ENCODE measurements at places on chromosomes 11 and 22. TPM values are rescaled to one million over a fixed set of nuclear protein-coding genes. Genes with fewer than 3 reads are reported as not detected.

DNA sequence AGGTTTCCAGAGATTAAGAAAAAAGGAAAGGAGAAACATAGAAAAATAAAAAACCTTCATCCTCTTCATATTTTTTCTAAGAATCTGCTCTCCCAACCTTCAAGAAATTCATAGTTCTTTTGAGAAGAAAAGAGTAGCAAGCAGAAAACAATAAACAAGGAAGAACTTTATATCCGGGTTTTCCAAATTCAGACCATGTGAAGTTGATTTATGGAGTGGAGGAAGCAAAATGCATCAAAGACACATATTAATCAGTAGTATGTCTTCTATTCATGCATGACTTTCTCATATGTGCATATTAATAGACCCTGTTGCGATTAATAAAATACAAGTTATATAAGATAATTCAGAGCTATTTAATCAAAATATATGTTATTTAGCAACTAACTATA lies 20.5 kb upstream of the CTSC start:
- no peaks in the 10 kb centered on the region for H3K36me3 ChIP-seq
- H3K27me3 ChIP-seq: no peaks in the 10 kb centered on the region
- H3K4me1 ChIP-seq: no peaks in the 10 kb centered on the region
- no peak overlapping the region for H3K4me3 ChIP-seq
- no peak for DNase-seq

GRCh38 chr11:76030968-76031590 lies 175.2 kb downstream of the WNT11 start:
- no peak for DNase-seq
- no peak overlapping the region for H3K4me3 ChIP-seq
- H3K4me1 ChIP-seq: no peaks in the 10 kb centered on the region
- no peak overlapping the region for H3K27ac ChIP-seq
- no peaks in the 10 kb centered on the region for H3K27me3 ChIP-seq

The ARHGAP20 gene
- total RNA-seq: not detected

The SHANK2 gene
- 16.9 TPM for total RNA-seq

- no peak for DNase-seq
- H3K4me1 ChIP-seq: no peaks in the 10 kb centered on the region
Measured at GRCh38 chr22:20586403-20586745, 79.0 kb downstream of the MED15 start.

DNA sequence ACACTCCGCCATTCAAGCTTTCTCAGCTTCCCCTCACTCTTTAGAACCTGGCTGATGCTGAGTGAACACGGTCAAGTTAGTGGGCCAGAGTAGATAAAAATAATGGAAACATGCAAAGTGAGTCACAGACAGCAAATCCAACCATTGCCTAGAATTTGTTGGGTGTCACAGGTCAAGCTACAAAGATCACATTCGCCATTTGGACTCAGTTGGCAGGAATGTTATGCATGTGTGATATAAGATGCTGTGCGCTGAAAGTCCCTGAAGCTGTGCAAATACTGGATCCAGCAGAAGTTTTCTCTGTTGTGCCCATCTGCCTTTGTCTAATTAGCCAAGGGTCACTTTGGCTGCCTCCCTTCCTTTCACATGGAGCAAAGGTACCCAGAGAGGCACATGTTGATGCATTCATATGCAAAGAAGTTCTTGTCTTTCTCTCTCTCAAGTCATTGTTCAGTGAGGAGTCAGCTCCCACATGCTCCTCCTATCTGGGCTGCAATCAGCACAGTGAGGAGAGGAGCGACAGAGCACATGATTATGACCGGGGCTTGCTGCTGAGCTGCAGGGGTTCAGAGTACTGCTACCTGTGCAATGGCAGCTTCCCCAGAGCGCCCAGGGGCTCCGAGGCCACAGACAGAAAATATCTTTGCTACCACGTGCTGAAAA lies 39.7 kb downstream of the FLI1 start:
- no peak for DNase-seq
- no peak overlapping the region for H3K27ac ChIP-seq
- H3K4me3 ChIP-seq: no peak overlapping the region
- H3K27me3 ChIP-seq: peaks cover 54% of the 10 kb centered on the region
- H3K4me1 ChIP-seq: no peaks in the 10 kb centered on the region

DNA sequence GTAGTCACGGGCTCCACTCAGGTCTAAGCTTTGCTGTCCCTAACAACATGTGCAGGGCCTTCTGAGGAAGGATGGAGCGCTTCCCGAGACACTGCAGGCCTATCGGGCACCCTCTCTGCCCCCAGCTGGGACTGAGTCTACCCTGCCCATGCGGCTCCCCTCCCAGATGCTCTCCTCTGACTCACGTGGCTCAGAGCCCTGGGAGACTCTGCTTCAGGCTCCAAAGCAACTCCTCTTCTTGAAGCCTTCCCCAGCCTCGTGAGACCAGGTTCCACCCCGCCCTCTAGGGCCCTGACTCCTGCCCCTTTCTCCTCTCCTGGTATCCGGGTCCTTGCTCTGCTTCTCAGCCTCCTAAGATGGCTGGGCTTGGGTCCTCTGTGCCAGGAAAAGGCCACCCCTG lies 28.4 kb upstream of the ARFGAP3 start:
- no peak overlapping the region for H3K27ac ChIP-seq
- H3K36me3 ChIP-seq: peaks cover 12% of the 10 kb centered on the region
- no peak for DNase-seq
- H3K27me3 ChIP-seq: no peaks in the 10 kb centered on the region
- no peak overlapping the region for H3K4me3 ChIP-seq

- no peak overlapping the region for H3K4me3 ChIP-seq
- H3K27ac ChIP-seq: 0 out of 2 replicates have a peak overlapping the region, but pooled peaks have one; percentile 13
- H3K36me3 ChIP-seq: peaks cover 5% of the 10 kb centered on the region
- H3K27me3 ChIP-seq: no peaks in the 10 kb centered on the region
- no peak for DNase-seq
- H3K4me1 ChIP-seq: peaks cover 21% of the 10 kb centered on the region
Measured at GRCh38 chr11:69089258-69089657, 40.5 kb downstream of the TPCN2 start.

DNA sequence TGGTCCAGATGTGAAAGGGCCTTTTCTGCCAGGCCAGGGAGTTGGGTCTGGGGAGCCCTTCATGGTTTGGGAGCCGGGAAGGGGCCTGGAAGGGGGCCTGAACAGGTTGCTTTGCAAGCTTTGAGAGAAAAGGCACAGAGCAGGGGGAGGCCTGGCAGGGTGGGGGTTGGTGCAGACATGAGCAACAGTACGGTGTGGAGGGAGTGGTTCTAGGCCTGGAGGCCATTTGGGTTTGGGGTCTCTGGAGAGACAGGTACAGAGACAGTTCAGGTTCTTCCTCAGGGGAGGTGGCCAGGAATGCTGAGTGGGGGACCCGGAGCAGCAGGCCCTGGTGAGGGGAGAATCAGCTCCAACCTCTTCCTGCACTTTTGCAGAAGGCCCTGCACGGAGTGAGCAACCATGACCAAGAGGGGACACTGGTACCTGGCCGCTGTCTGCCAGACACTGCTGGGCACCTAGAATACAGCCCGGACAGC lies 1.4 kb downstream of the KDELR3 start:
- no peak for DNase-seq
- no peak overlapping the region for H3K27ac ChIP-seq
- H3K4me3 ChIP-seq: no peak overlapping the region
- no peaks in the 10 kb centered on the region for H3K36me3 ChIP-seq
- H3K27me3 ChIP-seq: no peaks in the 10 kb centered on the region
- H3K4me1 ChIP-seq: peaks cover 6% of the 10 kb centered on the region

DNA sequence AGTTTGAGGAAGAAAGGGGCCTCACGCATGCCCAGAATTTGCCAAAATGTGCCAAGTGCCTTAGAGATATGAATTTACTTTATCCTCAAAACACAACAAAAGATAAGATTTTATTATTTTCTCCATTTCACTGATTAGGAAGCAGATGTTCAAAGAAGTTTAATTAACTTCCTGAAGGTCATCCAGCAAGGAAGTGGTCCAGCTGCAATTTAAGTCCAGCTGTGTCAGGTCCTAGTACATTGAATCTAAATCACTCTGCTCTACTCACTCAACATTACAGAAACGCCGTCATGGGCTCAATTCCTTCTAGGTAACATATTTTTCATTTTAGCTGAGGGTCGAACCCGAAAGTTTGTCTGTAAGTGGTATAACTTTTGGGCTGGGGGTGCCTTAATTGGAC lies 115.4 kb downstream of the CCDC34 start:
- H3K4me3 ChIP-seq: no peak overlapping the region
- DNase-seq: no peak
- no peaks in the 10 kb centered on the region for H3K4me1 ChIP-seq
- no peak overlapping the region for H3K27ac ChIP-seq
- no peaks in the 10 kb centered on the region for H3K36me3 ChIP-seq

GRCh38 chr22:41844513-41844912 lies 11.6 kb downstream of the SREBF2 start:
- H3K4me3 ChIP-seq: no peak overlapping the region
- no peaks in the 10 kb centered on the region for H3K27me3 ChIP-seq
- no peak for DNase-seq
- H3K27ac ChIP-seq: no peak overlapping the region
- H3K36me3 ChIP-seq: no peaks in the 10 kb centered on the region

- no peak for DNase-seq
- no peaks in the 10 kb centered on the region for H3K4me1 ChIP-seq
- no peak overlapping the region for H3K4me3 ChIP-seq
- no peaks in the 10 kb centered on the region for H3K36me3 ChIP-seq
- no peak overlapping the region for H3K27ac ChIP-seq
Measured at GRCh38 chr11:79541466-79541865, 100.6 kb upstream of the TENM4 start.

DNA sequence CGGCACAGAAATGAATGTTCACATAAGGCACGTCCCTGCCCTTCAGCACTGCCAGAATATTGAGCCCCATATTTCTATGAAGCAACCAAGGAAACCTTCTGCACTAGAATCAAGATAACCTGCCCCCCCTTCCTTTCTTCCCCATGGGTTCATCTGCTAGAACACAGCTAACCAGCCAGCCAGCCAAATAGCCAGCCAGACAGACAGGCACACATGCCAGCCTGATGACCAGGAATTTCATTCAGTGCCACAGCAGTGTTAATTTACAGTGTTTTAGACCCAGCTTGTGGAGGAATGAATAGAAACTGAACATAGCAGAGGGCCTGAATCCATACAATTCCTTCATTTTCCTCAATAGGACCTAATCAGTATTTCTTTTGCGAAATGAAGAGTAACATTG lies 57.0 kb downstream of the TENM4 start:
- no peak for DNase-seq
- no peaks in the 10 kb centered on the region for H3K4me1 ChIP-seq
- H3K4me3 ChIP-seq: no peak overlapping the region
- H3K27me3 ChIP-seq: peaks cover 27% of the 10 kb centered on the region
- H3K27ac ChIP-seq: no peak overlapping the region

The OR6T1 gene
- total RNA-seq: not detected

The OR5L2 gene
- not detected for total RNA-seq

The TREH gene
- 0.15 TPM for total RNA-seq

The CALCB gene
- total RNA-seq: 0.22 TPM

DNA sequence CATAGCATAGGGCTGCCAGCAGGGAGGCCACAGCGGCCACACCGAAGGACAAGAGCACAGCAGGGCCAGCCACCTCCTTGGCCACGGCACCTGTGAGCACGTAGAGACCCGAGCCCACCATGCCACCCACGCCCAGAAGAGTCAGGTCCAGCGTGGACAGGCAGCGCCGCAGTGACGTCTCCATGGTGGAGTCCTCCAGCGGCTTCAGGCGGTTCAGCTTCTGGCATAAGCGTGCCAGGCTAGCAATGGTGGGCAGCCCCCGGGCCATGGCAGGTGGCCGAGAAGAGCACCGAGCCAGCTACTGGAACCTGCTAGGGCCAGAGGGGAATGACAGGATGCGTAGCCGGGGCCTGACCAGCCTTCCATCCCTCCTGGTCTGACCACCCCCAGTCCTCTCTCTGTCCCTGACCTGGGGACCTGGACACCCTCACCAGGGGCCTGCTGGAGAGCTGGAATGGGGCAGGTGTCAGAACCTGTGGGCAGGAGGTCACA lies 770 bp downstream of the SLC7A4 start:
- no peak overlapping the region for H3K27ac ChIP-seq
- H3K4me1 ChIP-seq: no peaks in the 10 kb centered on the region
- no peaks in the 10 kb centered on the region for H3K27me3 ChIP-seq
- no peak overlapping the region for H3K4me3 ChIP-seq
- H3K36me3 ChIP-seq: no peaks in the 10 kb centered on the region

GRCh38 chr11:85922367-85922766 lies 67.2 kb downstream of the CCDC83 start:
- H3K36me3 ChIP-seq: no peaks in the 10 kb centered on the region
- H3K4me1 ChIP-seq: no peaks in the 10 kb centered on the region
- no peak for DNase-seq
- H3K27ac ChIP-seq: no peak overlapping the region
- no peaks in the 10 kb centered on the region for H3K27me3 ChIP-seq

DNA sequence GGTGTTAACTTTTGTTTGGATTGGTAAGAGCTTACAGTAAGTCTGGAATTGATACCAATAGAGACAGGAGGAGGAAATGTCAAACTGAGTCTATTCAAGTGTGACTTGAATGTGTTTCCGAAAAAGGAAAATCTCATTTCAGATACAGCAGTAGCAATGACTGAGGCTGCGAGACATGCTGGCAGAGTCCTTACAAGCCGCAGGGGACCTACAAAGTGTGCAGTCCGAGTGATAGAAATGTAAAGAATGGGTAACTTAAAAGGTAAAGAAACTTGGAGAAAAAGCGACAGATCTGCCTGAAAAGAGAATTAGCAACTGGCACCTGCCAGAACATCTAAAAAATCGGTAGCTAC lies 444 bp downstream of the CWF19L2 start:
- no peaks in the 10 kb centered on the region for H3K36me3 ChIP-seq
- no peak overlapping the region for H3K27ac ChIP-seq
- H3K4me1 ChIP-seq: peaks cover 18% of the 10 kb centered on the region
- no peak for DNase-seq

- no peak overlapping the region for H3K4me3 ChIP-seq
- no peak overlapping the region for H3K27ac ChIP-seq
- DNase-seq: no peak
- no peaks in the 10 kb centered on the region for H3K27me3 ChIP-seq
Measured at GRCh38 chr22:40313007-40313406, 33.3 kb upstream of the ADSL start.

DNA sequence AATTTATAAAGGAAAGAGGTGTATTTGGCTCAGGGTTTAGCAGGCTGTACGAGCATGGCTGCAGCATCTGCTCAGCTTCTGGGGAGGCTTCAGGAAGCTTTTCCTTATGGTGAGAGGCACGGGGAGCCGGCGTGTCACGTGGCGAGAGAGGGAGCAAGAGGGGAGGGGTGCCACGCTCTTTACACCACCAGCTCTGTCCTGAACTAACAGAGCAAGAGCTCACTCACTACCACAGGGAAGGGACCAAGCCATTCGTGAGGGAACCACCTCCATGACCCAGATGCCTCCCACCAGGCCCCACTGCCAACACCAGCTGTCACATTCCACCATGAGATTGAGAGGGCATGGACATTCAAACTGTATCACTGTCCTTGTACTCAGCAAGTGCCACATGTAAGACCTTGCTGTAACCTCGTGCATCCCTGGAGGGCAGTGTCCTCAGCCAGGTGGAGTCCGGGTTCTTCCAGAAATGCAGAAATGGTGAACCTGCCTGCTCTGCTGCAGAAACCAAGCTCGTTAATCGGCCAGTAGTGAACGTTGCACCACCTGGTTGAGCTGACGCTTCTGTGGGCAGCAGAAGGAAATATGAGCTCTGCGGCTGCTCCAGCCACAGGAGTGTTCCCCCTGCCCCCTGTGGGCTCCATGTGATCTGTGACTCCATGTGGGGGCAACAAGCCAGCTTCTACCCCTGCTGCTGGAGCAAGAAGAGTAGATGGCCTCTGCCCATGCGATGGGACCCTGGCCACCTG lies 368.6 kb downstream of the TBC1D22A start:
- H3K4me1 ChIP-seq: peaks cover 34% of the 10 kb centered on the region
- H3K27me3 ChIP-seq: no peaks in the 10 kb centered on the region
- DNase-seq: no peak
- no peaks in the 10 kb centered on the region for H3K36me3 ChIP-seq

The MUC15 gene
- not detected for total RNA-seq
